ENCODE measurements at places on chromosomes 4 and X.

DNA sequence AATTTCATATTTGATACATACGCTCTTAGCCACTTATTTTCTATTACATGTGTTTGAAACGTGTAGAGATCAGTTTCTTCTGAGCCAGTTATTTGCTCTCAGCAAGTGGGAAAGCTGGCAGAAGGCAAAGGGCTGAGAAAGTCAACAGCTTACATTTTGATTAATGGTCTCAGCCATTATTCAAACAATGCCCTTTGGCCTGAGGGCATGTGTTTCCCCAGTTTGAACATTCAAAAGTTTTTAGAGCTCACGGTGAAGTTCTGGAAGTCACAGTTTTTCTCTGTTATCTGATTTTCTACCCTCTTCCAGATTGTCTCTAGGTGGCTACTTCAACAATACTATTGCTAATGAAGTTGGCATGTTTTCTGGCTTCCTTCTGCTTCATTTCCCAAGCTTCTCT is 591.8 kb upstream of the CPEB2 start:
- DNase-seq, result no peak

DNA sequence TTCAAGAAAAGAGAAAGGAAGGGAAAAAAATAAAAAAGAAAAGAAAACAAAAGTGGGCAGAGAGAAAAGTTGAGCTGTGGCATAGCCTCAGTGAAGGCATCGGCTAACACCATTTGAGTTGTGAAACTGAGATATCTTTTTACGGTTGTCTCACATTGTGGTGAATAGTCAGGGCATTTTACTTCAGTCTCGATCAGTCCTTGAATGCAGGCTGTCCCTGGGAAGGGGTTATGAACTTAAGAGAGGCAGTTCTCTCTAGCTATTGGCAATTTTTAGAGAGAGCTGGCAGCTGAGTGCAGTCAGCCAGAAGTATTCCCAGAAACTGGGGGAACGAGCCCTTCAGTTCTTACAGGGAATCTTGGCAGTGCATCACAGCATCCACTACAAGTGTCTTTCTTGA is 93.5 kb upstream of the SLC6A14 start:
- no peak for DNase-seq

- no peak for DNase-seq
Measured at GRCh38 chr4:8051644-8052043, 107.0 kb downstream of the ABLIM2 start.

DNA sequence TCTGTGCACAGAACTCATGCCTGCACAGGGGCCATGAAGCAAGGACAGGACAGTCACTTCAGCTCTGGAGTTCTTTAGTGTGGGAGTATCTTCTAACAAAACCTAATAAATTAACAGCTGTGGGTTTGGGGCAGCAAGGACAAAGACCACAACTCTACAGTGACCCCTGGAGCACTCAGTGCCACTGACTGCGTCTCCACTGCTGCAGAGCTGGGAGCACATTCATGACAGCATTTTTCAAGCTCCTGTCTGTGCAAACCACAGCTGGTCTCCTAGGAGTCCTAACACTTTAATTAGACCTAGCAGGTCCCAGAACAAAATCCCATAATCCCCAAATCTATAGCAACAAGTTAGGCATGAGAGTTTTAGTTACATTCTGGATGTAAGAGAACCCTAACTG is 76.5 kb downstream of the RTL9 start:
- no peak for DNase-seq

DNA sequence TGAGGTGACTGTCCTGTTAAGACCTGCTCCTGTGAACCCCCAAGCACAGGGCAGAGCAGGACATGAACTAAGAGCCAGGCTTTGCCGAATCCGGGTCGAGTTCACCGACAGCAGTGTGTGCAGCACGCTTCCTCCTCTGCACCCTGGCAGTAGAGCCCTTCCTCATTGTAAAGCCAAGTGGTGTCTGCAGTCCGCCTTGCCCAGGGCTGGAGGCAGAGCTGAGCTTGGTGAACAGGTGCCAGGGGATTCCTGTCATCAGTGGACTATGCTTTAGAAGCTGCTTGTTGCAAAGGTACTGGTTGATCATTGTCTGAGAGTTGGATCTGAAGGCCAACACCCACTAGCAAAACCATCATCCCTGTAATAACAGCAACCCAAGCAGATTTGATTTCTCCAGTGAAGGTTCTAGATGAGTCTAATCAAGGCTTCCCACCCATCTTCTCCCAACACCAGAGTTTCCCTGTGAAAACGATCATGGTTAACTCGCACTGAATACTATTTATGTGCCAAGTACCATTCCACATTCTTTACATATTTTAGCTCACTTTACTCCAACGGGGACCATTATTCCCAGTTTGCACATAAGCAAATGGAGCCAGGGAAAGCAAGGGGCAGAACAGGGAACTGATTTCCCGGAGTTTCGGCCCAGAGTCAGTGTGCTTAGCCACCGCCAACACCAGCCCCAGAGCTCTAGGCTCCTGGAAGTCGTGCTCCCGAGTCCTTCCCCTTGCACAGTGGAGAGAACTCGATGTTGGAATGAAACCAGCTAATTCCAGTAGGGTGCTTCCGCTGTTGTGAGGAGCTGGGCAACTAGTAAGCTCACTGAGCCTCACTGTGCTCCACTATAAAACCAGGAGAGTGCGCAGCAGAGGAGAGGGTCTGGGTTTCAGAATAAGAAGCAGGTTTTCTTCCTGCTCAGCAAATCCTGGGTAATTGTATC is 1.4 kb upstream of the SLC34A2 start:
- no peak for DNase-seq

DNA sequence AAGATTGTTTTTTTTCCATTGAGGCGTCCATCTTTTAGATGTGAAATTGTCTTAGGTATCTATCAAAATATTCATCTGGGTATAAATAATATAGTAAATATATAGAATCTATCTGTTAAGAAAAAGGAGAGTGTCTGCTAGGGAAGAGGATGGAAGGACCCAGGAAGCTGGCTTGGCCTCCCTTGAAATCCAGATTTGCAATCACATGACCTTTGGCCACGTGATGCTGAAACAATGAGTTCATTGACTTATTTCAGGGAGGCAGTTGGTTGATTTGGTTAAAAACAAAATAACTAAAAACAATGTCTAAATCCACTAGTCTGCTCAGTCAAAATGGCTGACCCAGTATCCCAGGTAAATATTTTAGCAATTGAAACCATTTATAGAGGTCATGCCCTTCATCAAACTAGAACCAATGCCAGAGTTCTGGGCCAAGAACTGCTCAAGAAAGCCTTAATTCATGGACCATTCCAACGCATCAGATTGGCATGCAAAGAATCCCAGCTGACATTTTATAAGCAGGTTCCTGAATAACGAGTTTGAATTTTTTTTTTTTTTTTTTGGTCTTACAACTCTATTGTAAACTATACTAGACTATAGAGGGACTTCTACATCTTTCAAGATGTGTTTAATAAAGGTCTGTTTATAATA is 172.7 kb downstream of the MID1 start:
- DNase-seq, result no peak
